ENCODE measurements at places on chromosomes 12 and 14. TPM values are rescaled to one million over a fixed set of nuclear protein-coding genes. Genes with fewer than 3 reads are reported as not detected.

- H3K4me3 ChIP-seq, result no peak overlapping the region
- H3K27me3 ChIP-seq, result no peaks in the 10 kb centered on the region
- 0 out of 2 replicates have a peak, but pooled peaks cover 4% of the 10 kb centered on the region for H3K36me3 ChIP-seq
- no peaks in the 10 kb centered on the region for H3K4me1 ChIP-seq
- no peak overlapping the region for H3K27ac ChIP-seq
These were observed 223.7 kb downstream of the ZFP36L1 start for GRCh38 chr14:68568907-68569897.

DNA sequence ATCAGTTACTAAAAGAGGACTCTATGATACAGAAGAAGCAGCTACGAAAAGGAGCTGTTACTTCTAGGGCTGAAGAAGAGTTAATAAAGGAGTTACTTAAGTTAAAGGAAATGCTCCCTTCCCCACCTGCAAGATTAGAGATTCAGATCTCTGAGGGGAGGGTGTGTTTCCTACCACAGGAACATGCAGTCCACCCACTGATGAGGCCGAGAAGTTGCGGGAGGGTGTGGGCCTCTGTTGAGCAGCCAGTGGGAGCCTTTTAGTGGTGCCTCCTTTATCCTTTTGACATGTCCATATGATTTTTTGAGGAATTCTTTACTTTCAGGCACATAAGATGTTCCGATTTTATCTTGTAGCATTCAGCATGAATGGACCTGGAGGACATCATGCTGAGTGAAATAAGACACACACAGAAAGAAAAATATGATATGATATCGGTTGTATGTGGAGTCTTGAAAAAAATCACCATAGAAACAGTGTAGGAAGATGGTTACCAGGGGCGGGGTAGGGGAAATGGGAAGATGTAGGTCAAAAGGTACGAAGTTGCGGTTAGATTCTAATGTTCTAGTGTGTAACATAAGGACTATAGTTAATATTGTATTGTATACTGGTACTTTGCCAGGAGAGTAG, 4.4 kb upstream of the M6PR start:
- H3K27me3 ChIP-seq, result no peaks in the 10 kb centered on the region
- H3K27ac ChIP-seq, result no peak overlapping the region
- H3K4me1 ChIP-seq, result no peaks in the 10 kb centered on the region
- no peak overlapping the region for H3K4me3 ChIP-seq
- no peak for DNase-seq

DNA sequence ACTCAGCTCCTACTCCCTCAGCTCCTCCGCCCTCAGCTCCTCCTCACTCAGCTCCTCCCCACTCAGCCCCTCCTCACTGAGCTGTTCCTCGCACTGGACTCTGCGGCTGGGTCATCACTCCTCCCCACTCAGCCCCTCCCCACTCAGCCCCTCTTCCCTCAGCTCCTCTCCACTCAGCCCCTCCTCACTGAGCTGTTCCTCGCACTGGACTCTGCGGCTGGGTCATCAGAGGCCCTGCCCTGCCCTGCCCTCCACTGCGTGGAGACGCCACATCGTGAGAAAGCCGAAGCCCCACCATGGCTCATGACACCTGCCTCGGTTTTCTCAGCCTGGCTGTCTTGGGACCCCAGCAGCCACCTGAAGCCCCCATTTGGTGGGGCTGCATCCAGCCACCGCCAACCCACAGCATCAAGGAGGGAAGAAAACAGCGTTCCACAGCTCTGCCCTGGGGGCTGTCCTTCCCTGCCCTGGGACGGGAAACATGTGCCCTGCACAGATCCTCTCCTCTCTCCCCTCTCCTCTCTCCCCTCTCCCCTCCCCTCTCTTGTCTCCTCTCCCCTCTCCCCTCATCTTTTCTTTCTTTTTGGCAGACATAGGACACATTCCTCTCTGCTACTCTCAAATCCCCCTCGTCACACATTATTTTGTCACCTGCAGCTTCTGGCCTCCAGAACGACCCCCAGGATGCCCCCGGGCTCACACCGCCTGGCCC, 17.7 kb downstream of the NOC4L start:
- no peaks in the 10 kb centered on the region for H3K27me3 ChIP-seq
- H3K36me3 ChIP-seq, result peaks cover 4% of the 10 kb centered on the region
- H3K27ac ChIP-seq, result no peak overlapping the region
- no peak overlapping the region for H3K4me3 ChIP-seq
- DNase-seq, result no peak

The TWF1 gene
- 22.7 TPM for total RNA-seq

The STXBP6 gene
- 2.6 TPM for total RNA-seq
